ENCODE measurements at places on chromosomes 16 and 17. TPM values are rescaled to one million over a fixed set of nuclear protein-coding genes. Genes with fewer than 3 reads are reported as not detected.

- DNase-seq = no peak
Observed at GRCh38 chr17:71850812-71851211, 270.0 kb upstream of the SOX9 start.

- no peak for DNase-seq
Observed at GRCh38 chr16:50193594-50193993, 40.5 kb downstream of the TENT4B start.

PRAC2 gene
- total RNA-seq = not detected

GRB7 gene
- total RNA-seq = 1.7 TPM

DNA sequence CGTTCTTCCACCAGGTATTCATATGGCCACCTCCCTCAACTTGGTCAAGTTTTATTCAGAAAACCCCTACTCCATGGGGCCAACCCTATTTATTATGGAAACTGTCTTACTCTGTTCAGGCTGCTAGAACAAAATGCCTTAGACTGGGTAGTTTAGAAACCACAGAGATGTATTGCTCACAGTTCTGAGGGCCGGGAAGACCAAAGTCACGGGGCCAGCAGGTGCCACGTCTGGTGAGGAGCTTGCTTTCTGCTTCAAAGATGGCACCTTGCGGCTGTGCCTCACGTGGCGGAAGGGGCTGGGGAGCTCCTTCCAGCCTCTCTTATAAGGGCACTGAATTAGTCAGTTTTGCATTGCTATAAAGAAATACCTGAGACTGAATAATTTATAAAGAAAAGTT, 74.3 kb downstream of the AXIN2 start:
- DNase-seq = no peak

DNA sequence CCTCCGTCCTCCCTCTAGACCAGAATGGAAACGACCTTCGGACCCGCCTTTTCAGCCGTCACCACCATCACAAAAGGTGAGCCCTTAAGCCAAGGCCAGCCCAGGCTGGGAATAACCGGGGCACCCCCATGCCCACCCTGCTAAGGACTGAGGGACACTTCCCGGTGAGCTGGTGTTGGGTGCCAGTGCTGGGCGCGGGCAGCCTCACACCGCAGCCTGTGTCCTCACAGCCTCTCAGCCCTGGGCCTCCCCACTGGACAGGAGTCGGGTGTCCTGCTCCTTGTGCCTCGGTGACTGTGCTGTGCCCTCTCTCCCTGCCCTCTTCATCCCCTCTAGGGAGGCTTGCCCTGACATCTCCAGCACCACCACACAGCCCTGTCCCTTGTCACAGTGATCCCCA, 10.3 kb downstream of the TRAF7 start:
- no peak for DNase-seq

GRCh38 chr17:16215965-16216316, 607 bp upstream of the NCOR1 start:
- DNase-seq = no peak

HP gene
- total RNA-seq = 6.5 TPM

GRCh38 chr17:60819447-60820130, 141.9 kb downstream of the BCAS3 start:
- DNase-seq = no peak

- DNase-seq = peak; percentile 24
Observed at GRCh38 chr16:80996688-80997138, 10.0 kb downstream of the CMC2 start.

MLX gene
- 22.6 TPM for total RNA-seq

MILR1 gene
- total RNA-seq = 9.9 TPM

MGAT5B gene
- not detected for total RNA-seq

All from umbilical cord (tissue), 2 donors.